ENCODE measurements at places on chromosomes 7 and 10.

DNA sequence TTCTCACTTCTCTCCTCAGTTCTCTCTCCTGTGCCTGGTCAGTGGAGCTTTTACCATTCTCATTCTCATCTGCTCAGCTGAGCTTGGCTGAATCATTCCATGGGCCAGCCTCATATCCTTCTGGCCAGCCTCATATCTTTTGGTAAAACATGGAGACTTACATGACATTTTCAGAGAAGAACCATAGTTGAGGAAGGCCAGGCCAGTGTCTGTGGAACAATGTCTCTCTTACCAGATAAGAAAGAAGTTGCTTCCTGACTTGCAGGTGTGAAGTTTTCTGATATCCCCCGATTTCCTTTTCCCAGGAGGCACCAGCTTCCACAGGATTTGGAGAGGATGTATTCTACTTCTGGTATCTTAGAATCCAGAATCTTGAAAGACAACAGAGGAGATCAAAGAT is 24.7 kb downstream of the ST7 start:
- DNase-seq = no peak

GRCh38 chr7:2019711-2020511 is 212.8 kb downstream of the MAD1L1 start:
- no peak for DNase-seq

- no peak for DNase-seq
These were observed 69.6 kb downstream of the ASB13 start for GRCh38 chr10:5596611-5597341.

DNA sequence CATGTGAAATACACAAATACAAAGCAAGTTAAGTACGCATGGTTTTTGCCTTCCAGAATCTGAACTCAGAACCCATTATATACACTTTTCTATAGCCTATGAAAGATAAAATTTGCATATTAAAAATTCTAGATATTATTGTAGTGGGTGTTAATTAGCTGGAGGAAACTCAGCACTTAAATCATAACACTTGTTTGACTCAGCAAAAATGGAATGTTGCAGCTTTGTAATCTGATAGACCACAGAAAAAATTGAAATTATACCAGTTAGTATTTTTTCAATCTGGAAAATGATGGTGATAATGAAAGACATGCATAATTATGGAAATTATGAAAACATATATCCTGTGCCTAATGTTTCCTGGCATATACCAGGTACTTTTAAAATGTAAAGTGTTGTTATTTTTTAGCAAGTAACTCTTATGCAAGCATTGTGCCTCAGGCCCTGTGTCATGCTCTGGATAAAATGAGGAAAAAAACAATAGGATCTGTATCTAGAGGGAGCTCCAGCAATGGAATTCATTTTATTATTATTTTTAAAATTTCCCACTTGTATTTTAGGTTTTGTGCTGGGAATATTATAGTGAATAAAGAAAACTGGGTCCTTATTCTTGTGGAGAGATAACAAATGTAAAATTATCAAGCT is 490.4 kb upstream of the SEMA3A start:
- DNase-seq = no peak

- DNase-seq = no peak
These were observed 1219.4 kb downstream of the TYW1 start for GRCh38 chr7:68216051-68216450.

GRCh38 chr10:32141018-32141807 is 85.0 kb upstream of the KIF5B start:
- no peak for DNase-seq

GRCh38 chr7:45257284-45257683 is 99.7 kb downstream of the RAMP3 start:
- DNase-seq = no peak

DNA sequence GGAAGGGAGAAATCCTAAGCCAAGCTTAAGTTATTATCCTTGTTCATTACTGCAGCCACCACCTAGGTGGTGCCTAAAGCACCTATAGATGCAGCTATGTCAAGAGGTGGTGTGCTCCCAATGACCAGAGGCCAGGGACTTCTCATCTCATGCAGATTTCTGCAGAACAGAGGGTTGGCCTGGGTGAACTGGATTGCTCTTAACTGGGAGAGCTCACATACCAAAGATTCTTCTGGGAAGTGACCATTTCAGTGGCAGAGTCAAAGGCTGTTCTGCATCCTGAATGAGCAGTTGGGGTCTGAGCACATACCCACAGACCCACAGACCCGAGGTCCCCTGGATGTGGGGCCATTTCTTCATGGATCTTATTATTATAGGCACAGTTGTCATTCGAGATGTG is 2.1 kb upstream of the CRHR2 start:
- no peak for DNase-seq

GRCh38 chr7:107559864-107560263 is 3.9 kb downstream of the COG5 start:
- DNase-seq = no peak

DNA sequence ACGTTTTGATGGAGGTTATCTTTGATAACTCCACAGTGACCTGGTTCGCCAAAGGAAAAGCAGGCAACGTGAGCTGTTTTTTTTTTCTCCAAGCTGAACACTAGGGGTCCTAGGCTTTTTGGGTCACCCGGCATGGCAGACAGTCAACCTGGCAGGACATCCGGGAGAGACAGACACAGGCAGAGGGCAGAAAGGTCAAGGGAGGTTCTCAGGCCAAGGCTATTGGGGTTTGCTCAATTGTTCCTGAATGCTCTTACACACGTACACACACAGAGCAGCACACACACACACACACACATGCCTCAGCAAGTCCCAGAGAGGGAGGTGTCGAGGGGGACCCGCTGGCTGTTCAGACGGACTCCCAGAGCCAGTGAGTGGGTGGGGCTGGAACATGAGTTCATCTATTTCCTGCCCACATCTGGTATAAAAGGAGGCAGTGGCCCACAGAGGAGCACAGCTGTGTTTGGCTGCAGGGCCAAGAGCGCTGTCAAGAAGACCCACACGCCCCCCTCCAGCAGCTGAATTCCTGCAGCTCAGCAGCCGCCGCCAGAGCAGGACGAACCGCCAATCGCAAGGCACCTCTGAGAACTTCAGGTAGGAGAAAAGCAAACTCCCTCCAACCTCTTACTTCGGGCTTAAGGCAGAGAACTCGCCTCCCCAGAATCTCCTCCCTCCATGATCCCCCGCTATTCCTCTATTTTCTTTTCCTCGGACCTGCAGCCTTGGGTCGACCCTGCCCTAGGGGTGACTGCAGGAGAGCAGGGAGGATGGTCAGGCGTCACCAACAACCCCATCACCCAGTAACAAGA is at the start of gene SERPINE1:
SERPINE1 (plus strand) TSS at position 454 of the 809 bp plus-strand sequence. CDS start 1,290 bp downstream, outside the sequence.
- DNase-seq = peak; percentile 29

DNA sequence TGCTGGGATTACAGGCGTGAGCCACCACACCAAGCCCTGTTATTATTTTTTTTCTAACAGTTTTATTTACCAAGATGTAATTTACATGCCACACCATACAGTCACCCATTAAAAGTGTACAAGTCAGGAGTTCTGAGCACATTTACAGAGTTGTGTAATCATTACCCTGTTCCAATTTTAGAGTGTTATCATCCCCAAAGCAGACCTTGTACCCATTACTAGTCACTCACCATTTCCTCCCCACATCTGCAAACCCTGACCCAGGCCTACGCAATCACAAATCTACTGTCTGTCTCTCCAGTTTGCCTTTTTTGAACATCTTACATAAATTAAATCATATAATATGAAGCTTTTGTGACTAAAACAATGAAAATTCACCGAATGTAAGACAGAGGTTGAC is 402.9 kb upstream of the FOXK1 start:
- DNase-seq = no peak

- DNase-seq = peak; percentile 4
These were observed 46.4 kb upstream of the MKRN1 start for GRCh38 chr7:140525743-140526142.

DNA sequence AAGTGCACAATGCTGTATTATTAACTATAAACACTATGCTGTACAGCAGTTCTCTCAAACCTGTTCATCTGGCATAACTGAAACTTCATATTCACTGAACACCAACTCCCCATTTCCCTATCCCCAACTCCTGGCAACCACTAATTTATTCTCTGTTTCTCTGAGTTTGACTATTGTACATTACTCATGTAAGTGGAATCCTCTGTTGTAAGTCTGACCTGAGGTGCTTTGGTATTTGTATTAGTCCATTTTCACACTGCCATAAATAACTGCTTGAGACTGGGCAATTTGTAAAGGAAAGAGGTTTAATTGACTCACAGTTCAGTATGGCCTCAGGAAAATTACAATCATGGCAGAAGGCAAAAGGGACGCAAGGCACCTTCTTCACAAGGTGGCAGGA is 266.3 kb downstream of the PPP1R3A start:
- DNase-seq = no peak

GRCh38 chr10:110215286-110216170 is 8.1 kb downstream of the MXI1 start:
- no peak for DNase-seq

DNA sequence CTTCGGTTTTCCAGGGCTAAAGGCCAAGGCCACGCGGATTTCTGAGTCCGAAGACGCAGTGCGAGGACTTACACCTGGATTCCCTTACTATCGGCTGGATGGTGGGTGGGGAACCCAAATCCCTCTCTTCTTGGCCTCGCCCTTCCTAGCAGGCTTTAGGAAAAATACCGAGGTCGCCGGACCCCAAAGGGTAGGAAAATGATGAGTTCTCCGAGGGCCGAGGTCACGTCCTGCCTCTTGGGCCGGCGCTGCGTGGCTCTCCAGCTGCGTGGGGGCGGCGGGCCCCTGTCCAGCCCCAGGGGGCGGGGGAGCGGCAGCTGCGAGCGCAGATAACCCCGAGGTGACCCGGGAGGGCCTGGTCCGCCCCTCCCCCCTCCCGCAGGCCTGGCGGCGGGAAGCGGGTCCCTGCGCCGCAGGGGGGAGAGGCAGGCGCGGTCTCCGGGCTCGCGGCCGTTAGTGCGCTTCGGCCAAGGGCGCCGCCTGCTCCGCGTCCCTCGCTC is 805 bp upstream of the HMX3 start:
- DNase-seq = no peak

GRCh38 chr7:83410989-83411591 is 237.8 kb downstream of the SEMA3E start:
- DNase-seq = no peak

DNA sequence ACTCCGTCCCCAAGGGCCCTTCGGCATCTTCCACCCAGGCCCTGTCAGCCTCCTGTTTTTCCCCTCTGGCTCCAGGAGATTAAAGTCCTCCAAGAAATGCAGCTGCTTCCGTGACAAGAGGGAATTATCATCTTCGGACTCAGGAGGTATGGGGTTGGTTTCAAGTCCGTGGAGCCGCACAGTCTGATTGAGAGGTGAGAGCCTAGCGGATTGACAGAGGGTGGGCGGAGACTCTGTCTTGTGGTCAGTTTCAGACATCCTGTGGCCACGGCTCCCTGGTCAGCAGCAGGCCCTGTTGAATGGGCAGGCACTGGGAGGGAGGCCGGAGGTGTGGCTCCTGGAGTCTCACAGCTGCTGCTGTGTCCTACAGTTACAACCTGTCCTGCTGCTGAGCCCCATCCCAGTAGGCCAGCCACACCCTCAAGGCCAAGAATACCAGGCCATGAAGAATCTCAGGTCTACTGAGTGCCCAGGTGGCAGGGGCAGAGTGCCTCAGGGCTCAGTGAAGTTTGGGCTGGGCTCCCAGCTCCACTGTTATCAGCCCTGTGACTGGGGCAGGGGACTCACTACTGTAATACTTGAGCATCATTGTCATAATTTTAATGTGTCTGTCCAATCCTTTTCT is 49.3 kb upstream of the ZNF716 start:
- no peak for DNase-seq

- peak; percentile 67 for DNase-seq
These were observed 10.8 kb downstream of the TLX1 start for GRCh38 chr10:101141616-101142532.

- no peak for DNase-seq
These were observed 19.2 kb downstream of the ANKRD7 start for GRCh38 chr7:118243695-118244094.

DNA sequence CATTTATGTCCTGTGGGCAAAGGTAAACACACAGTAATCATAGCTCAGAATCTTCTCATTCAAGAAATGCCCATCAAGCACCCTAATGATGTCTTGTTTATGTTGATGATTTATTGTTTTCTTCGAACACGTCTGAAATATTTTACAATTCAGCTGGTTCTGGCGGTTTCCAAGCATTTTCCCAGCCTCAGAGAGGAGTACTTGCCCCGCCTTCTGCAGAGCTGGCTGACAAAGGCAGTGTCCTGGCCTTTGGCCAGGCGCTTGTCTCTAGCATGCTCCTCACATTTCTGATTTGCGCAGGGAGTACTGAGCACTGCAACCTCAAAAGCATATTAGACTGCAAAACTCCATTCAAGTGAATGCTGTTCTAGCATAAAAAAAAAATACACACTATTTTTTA is 314.2 kb upstream of the GNAI1 start:
- no peak for DNase-seq

- DNase-seq = no peak
These were observed 38.9 kb upstream of the UBN2 start for GRCh38 chr7:139192014-139192706.

GRCh38 chr10:45418417-45418848 is 44.4 kb downstream of the ALOX5 start:
- DNase-seq = no peak

DNA sequence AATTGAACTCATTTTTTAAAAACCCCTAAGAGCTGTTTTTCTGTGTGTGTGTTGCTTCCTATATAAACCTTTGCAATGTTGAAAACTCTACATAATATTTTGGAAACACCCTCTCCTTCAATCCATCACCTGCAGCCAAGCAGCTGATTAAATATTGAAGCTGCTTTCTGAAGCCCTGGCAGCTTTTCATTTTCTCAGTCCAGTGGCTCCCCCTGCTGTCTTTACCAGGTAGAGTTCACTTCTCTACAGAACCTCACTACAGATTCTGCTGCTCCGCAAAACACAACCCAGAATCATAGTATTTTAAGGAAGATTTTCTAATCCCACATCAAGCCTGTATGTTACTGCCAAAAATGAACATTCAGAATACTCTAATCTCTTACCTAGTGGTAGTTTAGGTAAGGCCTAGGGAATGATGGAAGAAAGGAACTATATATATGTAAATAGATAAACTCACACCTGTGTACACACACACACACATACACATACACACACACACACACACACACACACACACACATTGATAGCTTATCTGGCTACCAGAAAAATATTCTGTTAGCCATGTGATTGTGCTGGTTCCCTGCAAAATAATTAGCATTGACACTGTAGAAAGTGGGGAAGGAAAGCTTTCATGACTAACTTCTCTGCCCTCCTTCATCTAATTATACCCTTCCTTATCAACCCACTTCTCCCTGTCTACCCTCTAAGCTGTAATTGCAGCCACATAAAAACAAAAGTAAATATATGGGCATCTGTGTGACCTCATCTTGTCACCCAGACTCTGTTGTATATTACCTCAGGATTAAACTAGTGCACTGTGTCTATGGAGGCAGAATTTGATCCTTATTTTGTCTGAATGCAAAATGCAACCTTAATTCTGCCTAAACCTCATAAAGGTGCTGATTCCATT is 229.5 kb upstream of the FZD1 start:
- DNase-seq = no peak

DNA sequence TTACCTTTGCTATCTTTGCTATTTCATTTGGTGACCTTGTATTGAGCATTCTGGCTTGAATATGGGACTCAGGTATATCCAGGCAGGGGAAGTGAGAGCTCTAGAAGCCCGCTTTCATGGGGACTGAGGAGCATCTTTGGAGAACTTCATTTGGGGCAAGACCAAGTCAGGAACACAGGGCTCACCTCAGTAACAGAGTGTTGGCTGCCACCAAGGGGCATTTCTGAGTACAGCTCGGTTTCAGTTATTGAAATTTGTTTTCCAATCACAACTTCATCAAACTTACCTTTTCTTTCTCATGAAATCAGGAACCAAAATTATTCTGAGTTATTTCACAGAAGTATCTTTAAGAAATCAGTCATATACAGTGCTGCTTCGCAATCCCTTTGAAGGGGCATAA is 337.2 kb downstream of the C7orf25 start:
- no peak for DNase-seq

Measured in effector memory CD4-positive, alpha-beta T cell (primary cell).